ENCODE measurements at places on chromosomes 3 and 15. TPM values are rescaled to one million over a fixed set of nuclear protein-coding genes. Genes with fewer than 3 reads are reported as not detected.

- H3K4me3 ChIP-seq, result no peak overlapping the region
- no peaks in the 10 kb centered on the region for H3K4me1 ChIP-seq
- DNase-seq, result no peak
- H3K36me3 ChIP-seq, result no peaks in the 10 kb centered on the region
- H3K27ac ChIP-seq, result no peak overlapping the region
Observed at GRCh38 chr15:99176757-99177156, 71.9 kb downstream of the SYNM start.

The TRIP4 gene
- total RNA-seq, result 38.2 TPM

DNA sequence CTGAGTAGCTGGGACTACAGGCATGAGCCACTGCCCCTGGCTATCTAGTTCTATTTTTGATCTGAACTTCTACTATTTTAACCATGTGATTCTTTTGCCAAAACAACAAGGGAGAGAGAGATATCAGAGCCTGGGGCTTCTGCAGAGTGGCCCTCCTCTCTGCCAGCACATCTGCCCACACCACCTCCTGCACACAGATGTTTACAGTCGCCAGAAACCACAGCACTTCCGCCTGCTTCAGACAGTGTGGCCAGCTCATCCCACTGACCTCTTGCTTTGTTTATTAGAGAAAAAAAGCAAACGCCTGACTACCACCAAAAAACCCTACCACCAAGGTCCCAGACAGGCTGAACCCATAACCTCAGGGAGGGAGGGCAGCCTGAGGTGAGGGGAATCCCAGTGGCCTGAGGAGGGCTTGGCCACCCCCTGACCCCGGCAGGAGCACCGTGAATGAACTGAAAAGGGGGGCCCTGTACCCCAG is 85.9 kb upstream of the ABHD2 start:
- H3K4me1 ChIP-seq, result no peaks in the 10 kb centered on the region
- no peak overlapping the region for H3K4me3 ChIP-seq
- no peaks in the 10 kb centered on the region for H3K36me3 ChIP-seq
- no peak for DNase-seq
- no peaks in the 10 kb centered on the region for H3K27me3 ChIP-seq
- H3K27ac ChIP-seq, result no peak overlapping the region

The CACNA1D gene
- not detected for total RNA-seq

GRCh38 chr15:75229191-75230015 is 27.7 kb downstream of the C15orf39 start:
- no peaks in the 10 kb centered on the region for H3K36me3 ChIP-seq
- H3K4me1 ChIP-seq, result no peaks in the 10 kb centered on the region
- DNase-seq, result no peak
- peaks cover 8% of the 10 kb centered on the region for H3K27me3 ChIP-seq

The EPHA3 gene
- not detected for total RNA-seq

GRCh38 chr3:101973163-101973505 is 123.8 kb downstream of the NFKBIZ start:
- no peaks in the 10 kb centered on the region for H3K27me3 ChIP-seq
- H3K27ac ChIP-seq, result no peak overlapping the region
- no peak overlapping the region for H3K4me3 ChIP-seq
- no peak for DNase-seq
- no peaks in the 10 kb centered on the region for H3K36me3 ChIP-seq

GRCh38 chr3:99332718-99333117 is 305.7 kb upstream of the COL8A1 start:
- DNase-seq, result no peak
- no peaks in the 10 kb centered on the region for H3K36me3 ChIP-seq
- H3K27me3 ChIP-seq, result no peaks in the 10 kb centered on the region

GRCh38 chr3:40766396-40766795 is 241.6 kb downstream of the ZNF621 start:
- no peaks in the 10 kb centered on the region for H3K4me1 ChIP-seq
- no peaks in the 10 kb centered on the region for H3K27me3 ChIP-seq
- no peak for DNase-seq
- no peak overlapping the region for H3K27ac ChIP-seq
- no peaks in the 10 kb centered on the region for H3K36me3 ChIP-seq

The SLC22A14 gene
- not detected for total RNA-seq

The GPR15 gene
- 6.5 TPM for total RNA-seq

The NEO1 gene
- 3.9 TPM for total RNA-seq

- H3K4me3 ChIP-seq, result no peak overlapping the region
- DNase-seq, result no peak
- no peaks in the 10 kb centered on the region for H3K27me3 ChIP-seq
- no peak overlapping the region for H3K27ac ChIP-seq
Observed at GRCh38 chr3:51963951-51964451, 3.3 kb downstream of the PCBP4 start.

The IQCF5 gene
- total RNA-seq, result not detected

DNA sequence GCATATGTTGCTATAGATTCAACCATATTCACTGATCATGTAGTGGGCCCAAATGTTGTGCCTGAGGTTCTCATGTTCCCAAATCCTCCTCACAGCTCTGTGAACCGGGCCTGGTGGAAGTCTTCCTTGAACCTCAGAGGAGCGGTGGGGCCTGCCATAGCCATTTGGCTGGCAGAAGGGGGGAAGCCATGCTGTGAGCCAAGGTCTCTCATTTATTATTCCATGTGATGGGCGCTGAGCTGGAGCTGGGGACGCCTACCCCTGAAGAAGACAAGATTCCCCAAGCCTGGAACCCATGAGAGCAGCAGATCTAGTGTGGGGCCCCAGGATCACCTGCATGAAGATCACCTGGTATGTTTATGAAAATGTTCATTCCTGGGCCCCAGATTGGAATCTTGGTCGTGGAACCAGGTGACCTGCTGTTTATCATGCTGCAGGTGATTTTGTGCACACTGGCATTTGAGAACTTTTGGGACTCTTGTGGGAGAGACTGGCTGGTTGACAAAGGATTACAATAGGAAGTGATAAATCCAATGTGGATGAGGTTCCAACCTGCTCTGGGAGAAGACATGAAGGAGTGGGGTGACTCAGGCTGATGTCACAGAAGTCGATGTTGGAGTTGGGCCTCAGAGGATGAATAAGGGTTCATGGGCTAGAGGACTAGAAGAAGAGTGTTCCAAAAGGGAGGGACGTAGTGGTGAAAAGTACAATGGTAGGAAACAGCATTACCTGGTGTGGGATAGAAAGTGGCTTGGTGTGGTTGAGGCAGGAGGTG is 102.1 kb downstream of the ASB7 start:
- DNase-seq, result no peak
- H3K4me1 ChIP-seq, result no peaks in the 10 kb centered on the region
- H3K4me3 ChIP-seq, result no peak overlapping the region
- H3K27me3 ChIP-seq, result no peaks in the 10 kb centered on the region

DNA sequence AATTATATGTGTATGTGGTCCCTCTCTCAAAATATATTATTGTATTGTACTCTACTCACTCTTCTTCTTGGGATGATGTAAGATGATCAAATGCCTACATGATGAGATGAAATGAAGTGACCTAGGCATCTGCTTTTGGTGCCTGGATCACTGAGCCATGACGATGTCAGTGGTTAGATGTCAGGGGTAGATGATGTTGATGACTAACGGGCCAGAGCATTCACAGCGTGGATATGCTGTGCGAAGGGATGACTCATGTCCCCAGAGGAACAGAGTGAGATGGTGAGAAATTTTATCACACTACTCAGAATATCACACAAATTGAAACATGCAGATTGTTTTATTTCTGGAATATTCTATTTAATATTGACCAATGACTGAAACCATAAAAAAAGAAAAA is 233.9 kb upstream of the CADM2 start:
- H3K27ac ChIP-seq, result no peak overlapping the region
- H3K4me1 ChIP-seq, result no peaks in the 10 kb centered on the region
- H3K27me3 ChIP-seq, result no peaks in the 10 kb centered on the region

DNA sequence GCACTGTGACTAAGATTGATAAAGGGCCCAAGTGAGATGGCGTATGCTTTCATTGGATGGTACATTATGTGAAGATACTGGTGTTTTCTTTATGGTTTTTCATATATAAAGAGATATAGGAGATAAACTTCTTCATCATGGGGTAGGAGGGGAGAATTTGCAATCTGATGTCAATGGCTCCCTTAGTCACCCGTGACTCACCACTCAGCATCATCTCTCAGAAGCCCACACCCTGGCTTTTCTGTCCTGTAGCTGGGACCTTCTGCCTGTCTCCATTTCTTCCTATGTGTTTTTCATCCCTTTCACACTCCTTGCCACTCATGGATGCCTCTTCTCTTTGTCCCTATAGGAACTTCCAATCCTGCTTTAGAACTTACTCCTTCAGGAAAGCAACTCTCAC is 114.3 kb upstream of the SEMA6D start:
- no peaks in the 10 kb centered on the region for H3K27me3 ChIP-seq
- no peak overlapping the region for H3K4me3 ChIP-seq
- no peaks in the 10 kb centered on the region for H3K36me3 ChIP-seq
- H3K27ac ChIP-seq, result no peak overlapping the region
- DNase-seq, result no peak

- no peaks in the 10 kb centered on the region for H3K4me1 ChIP-seq
- no peak for DNase-seq
- H3K27me3 ChIP-seq, result peaks cover 21% of the 10 kb centered on the region
- no peak overlapping the region for H3K4me3 ChIP-seq
Observed at GRCh38 chr15:69849232-69849610, 248.5 kb downstream of the TLE3 start.

GRCh38 chr3:132641837-132642538 is 17.6 kb downstream of the ACAD11 start:
- H3K4me1 ChIP-seq, result no peaks in the 10 kb centered on the region
- no peak overlapping the region for H3K27ac ChIP-seq
- H3K27me3 ChIP-seq, result no peaks in the 10 kb centered on the region
- H3K4me3 ChIP-seq, result no peak overlapping the region
- DNase-seq, result peak; percentile 54
- H3K36me3 ChIP-seq, result peaks cover 1% of the 10 kb centered on the region

- no peak overlapping the region for H3K4me3 ChIP-seq
- no peaks in the 10 kb centered on the region for H3K4me1 ChIP-seq
- H3K27ac ChIP-seq, result no peak overlapping the region
- no peaks in the 10 kb centered on the region for H3K36me3 ChIP-seq
- H3K27me3 ChIP-seq, result no peaks in the 10 kb centered on the region
Observed at GRCh38 chr3:87359826-87360225, 83.4 kb upstream of the POU1F1 start.

DNA sequence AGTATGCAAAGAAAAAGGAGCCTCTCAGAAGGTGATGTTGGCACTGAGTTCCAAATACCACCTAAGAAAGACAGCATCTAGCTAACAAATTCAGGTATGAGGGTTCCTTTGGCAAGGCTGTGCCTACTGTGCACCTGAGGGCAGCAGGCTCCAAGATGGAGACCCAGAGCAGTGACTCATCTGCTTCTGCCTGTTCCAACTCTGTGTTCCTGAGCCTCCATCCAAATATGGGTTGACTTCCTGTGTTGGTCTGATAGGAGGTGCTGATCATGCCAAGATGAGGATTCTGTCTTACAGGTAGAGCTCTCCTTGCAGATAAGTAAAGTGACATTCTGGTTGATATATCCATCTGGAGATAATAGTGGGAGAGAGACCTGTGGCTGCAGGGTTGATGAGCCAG is 26.0 kb downstream of the SV2B start:
- H3K36me3 ChIP-seq, result no peaks in the 10 kb centered on the region
- peaks cover 20% of the 10 kb centered on the region for H3K27me3 ChIP-seq
- no peaks in the 10 kb centered on the region for H3K4me1 ChIP-seq

GRCh38 chr3:160259589-160259988 is 34.4 kb downstream of the C3orf80 start:
- H3K27me3 ChIP-seq, result no peaks in the 10 kb centered on the region
- no peak overlapping the region for H3K4me3 ChIP-seq
- no peaks in the 10 kb centered on the region for H3K4me1 ChIP-seq
- DNase-seq, result no peak
- H3K36me3 ChIP-seq, result no peaks in the 10 kb centered on the region

The NR1I2 gene
- 0.73 TPM for total RNA-seq

- no peak overlapping the region for H3K27ac ChIP-seq
- H3K4me1 ChIP-seq, result no peaks in the 10 kb centered on the region
- H3K4me3 ChIP-seq, result no peak overlapping the region
- no peaks in the 10 kb centered on the region for H3K36me3 ChIP-seq
- DNase-seq, result no peak
- no peaks in the 10 kb centered on the region for H3K27me3 ChIP-seq
Observed at GRCh38 chr15:44775953-44776352, 39.6 kb downstream of the TRIM69 start.

DNA sequence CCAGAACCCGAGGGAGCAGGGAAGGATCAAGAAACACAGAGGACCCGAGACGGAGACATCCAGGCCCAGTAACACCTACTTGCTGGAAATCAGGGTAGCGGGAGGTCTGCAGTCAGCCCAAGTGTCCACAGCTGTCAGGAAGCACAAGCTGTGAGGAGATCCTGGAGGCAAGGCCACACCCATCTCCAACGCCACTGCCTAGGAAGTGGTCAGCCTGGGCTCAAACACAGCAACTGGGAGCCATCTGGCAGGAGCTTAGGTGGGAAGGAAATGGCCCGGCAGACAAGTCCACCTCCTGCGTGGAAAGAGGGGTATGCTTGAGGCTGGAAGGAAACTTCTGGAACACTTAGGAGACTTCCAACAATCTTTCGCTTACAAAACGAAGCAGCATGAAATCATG is 407.1 kb downstream of the VPS13C start:
- H3K27ac ChIP-seq, result no peak overlapping the region
- H3K27me3 ChIP-seq, result no peaks in the 10 kb centered on the region
- H3K4me3 ChIP-seq, result no peak overlapping the region
- DNase-seq, result no peak
- no peaks in the 10 kb centered on the region for H3K36me3 ChIP-seq
- H3K4me1 ChIP-seq, result no peaks in the 10 kb centered on the region
